Astrocyte of the hippocampus (primary cell): ENCODE measurements at places on chromosomes 2 and 18.

DNA sequence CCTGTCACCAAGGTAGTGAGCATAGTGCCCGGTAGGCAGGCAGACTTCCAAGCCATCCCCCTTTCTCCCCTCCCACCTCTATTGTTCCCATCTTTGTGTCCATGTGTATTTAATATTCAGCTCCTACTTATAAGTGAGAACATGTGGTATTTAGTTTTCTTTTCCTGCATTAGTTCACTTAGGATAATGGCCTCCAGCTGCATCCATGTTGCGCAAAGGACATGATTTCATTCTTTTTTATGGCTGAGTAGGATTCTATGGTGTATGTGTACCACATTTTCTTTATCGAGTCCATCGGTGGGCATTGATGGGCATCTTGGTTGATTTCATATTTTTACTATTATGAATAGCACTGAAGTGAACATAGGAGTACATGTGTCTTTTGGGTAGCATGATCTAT, 35.3 kb downstream of the MMADHC start:
- DNase-seq = no peak

- no peak for DNase-seq
Measured at GRCh38 chr2:241187101-241187917, 1.2 kb upstream of the ANO7 start.

- peak; percentile 83 for DNase-seq
Measured at GRCh38 chr2:134087371-134087921, 166.4 kb upstream of the MGAT5 start.

GRCh38 chr2:51158251-51158650, 126.3 kb upstream of the NRXN1 start:
- no peak for DNase-seq
